Activated gamma-delta T cell treated with Interleukin-2 at 50 U/mL for 16 hours (primary cell): ENCODE measurements at places on chromosomes 3 and 15.

- DNase-seq = no peak
Measured at GRCh38 chr3:127682561-127682960, 9.8 kb downstream of the ABTB1 start.

DNA sequence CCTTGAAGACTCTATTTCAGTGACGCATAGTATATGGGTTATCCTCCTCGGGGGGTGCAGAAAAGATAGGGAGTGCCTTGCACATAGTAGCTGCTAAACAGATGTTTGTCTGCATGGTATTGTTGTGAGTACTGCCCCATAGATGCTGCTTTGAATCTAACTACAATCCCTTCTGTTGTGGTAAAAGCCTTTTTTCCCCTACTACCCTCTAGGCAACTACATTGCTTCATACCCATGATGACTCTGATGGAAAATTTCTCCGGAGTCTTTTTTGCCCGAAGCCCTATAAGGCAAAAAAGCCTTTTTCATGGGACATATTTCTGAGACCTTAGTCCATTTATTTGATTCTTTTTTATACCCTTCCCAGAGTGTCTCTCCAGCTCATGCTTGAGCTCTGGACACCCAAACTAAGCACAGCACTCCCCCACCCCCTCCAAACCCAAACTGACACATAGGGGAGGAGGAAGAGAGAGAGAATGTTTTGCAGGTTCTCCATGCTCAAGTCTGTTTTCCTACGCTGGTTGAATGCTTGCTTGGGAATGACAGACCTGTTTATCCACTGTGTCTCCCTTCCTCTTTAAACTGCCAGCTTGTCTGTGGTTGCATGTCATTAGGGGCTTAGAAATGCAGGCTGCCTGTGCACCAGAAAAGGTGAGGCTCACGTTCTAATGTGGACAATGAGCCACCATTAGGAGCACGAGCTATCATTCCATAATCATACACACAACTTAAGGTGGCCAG lies 52.9 kb downstream of the LRTM1 start:
- DNase-seq = no peak

GRCh38 chr15:93932164-93932776 lies 299.1 kb upstream of the MCTP2 start:
- no peak for DNase-seq

DNA sequence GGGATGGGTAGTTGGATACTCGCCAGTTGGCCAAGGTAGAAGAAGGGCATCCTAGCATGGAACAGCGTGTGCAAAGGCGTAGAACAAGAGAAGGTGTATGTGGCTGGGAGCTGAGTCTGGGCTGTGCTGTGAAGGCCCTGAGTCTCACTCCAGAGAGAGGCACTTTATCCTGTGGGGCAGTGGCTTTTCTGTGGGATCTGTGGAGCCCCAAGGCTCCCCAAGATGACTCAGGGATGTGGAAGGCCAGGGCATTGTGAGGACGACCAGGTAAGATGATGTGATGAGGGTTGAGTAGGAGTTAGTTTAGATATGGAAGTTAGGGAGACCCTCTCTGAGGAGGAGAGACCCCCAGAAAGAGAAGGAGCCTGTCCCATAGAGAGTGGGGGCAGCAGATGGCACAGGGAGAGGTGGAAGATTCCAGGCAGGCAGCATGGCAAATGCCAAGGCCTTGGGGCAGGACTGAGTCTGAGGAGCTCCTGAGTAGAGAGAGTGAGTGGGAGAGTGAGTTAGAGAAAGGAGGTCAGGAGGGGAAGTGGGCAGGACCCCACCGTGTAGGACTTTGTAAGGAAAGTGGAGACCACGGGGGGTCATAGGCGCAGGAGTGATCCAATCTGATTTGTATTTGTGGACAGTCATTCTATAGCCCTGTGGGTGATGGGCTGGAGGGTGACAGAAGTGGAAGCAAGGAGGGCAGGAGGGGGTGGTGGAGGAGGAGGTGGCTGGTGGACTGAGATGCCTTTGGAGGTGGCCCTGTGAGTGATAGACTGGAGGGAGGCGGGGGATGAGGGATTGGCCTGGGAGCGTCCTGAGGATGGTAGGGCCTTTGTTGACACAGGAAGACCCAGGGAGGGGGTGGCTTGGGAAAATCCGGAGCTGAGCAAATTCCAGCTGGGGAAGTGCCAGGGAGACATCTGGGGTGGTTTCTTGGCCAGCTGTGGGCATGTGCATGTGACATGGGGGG lies 50.3 kb downstream of the FBLN2 start:
- DNase-seq = no peak

DNA sequence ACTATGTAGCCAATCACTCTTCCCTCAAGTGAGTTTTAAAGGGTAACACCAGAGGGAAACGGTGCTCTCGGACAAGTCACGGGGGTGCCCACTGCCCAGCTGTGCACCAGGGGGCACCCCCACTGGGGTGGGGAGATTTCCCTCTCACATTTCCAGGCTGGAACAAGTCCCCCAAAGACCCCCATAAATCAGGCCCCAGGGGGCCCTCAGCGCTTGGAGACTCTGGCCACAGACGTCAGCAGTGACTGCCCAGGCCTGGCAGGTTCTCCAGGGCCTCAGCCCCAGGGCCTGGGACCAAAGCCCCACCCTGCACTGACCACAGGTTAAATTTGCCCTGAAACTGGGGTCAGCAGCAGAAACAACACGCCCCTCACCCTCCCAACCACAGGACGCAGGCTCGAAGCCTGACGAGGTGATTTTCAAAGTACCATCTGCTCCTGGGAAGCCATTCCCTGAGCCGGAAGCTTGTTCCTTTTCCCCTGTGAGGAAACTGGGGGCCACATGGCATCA lies 17.0 kb downstream of the XXYLT1 start:
- no peak for DNase-seq

- no peak for DNase-seq
Measured at GRCh38 chr3:15808679-15809310, 11.0 kb upstream of the ANKRD28 start.

DNA sequence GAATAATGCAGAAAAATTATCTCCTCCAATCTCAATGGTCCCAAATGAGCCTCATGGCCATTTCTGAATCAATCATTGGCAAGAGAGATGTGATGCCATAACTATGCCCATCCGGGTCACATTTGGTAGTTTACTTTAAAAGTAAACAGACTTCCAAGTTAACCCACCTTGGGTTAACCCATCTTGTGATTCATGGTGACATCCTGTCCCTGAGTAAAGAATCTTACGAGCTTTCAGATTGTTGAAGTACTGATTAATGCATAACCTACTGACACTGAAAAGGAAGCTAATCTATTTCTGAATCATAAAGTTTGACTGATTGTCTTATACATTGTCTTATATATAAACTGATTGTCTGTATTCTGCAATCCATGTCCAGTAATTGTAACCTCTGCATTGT lies 467.2 kb upstream of the AGTR1 start:
- DNase-seq = no peak

DNA sequence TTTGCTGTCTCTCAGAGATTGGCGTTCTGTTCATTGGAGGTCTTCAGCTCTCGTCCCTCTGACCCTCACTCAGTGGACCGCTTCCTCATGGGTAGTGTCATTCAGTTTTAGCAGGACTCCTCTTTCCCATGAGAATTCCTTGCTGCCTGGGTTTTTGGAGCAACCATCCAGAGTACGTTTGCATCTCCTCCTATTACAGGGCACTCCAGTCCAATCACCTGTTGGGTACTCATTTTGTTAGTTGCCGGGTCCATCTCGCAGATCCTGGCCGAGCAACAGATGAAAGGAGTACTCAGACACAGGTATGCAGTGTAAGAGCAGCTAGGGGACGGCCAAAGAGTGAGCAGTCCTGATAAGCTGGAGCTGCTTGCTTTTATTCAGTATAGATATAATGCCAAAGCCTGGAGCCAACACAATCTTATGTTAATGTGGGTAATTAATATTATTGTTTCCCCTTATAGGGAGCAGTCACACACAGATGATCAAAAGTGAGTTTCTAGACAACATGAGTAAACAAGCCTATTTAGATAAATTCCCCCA lies 49.6 kb downstream of the ISG20 start:
- no peak for DNase-seq

GRCh38 chr15:89828281-89829145 lies 13.9 kb upstream of the ANPEP start:
- no peak for DNase-seq

DNA sequence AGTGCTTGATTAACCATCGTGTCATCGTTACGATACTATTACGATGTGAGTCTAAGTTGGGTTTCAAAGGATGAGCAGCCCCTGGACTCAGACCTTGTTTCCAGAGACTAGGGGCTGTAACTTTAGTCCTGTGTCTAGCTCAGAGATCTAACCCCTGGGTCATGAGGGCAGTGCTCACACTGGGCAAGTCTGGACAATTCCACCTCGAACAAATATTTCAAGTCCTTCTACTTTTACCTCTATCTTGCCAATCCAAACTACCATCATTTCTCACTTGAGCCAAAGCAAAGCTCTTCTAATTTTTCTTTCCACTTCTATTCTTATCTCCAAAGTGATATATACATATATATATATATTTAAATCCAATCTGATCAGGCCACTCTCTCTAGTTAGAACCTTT lies 10.8 kb downstream of the ANAPC13 start:
- no peak for DNase-seq

DNA sequence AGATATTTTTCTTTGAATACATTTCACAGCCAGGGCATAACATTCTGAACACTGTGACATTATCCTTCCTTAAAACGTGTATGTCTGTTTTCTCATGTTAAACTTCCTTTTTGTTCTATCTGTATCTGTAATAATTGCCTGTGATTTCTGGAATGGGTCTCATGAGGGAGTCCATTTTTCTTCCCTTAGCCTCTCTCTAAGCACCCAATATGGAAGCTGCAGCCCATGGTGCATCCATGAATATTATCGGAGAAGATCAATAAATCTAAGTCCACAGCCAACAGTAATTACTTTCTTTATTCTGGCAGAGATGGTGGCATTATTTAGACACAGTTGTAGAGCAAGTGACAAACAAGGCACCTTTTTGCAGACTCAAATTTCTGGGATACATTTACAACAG lies 671.1 kb downstream of the TUSC7 start:
- DNase-seq = no peak

- peak; percentile 65 for DNase-seq
Measured at GRCh38 chr15:84734794-84735479, 13.5 kb upstream of the ZNF592 start.

- DNase-seq = no peak
Measured at GRCh38 chr3:25747033-25747432, 36.2 kb downstream of the NGLY1 start.

GRCh38 chr3:4416961-4417360 lies 50.1 kb downstream of the SUMF1 start:
- DNase-seq = no peak

GRCh38 chr3:12471241-12471640 lies 13.0 kb upstream of the TSEN2 start:
- DNase-seq = no peak

DNA sequence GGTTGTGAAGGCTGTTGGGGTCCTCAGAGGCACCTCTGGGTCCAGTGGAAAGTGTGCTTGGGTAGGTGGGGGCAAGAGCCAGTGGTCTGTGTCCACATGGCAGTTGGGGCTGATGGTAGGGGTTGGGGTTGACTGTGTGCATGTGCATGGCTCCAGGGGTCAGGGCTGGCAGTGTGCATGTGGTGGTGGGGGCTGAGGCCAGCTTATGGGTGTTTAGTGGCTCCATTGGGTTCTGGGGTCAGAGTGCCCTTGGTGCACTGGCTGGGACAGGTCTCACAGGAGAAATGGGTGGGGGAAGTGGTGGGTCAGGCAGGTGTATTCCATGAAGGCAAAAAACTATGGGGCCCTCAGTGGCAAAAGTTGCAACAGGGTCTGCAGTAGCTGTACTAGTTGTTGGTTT lies 97.9 kb downstream of the EDEM1 start:
- DNase-seq = no peak

- no peak for DNase-seq
Measured at GRCh38 chr3:47197287-47197686, 33.4 kb upstream of the SETD2 start.

DNA sequence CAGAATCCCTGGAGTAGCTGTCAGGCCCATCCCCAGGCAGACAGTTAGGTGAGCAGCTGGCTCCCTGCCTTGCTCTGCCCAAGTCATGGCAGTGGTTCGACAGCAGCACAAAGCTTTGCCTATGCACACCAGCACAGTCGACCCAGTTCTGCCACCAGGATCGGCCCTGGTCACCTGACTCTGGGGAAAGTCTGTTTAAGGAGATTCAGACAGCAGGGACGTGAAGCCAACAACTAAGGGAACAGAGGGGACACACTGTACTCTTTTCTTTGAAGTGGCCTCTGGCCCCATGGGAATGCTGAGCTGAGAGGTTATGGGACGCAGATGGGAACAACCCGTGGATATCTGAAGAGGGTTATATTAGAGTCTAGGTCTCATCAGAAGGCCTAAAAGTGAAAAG lies 134.8 kb downstream of the CHDH start:
- no peak for DNase-seq

GRCh38 chr3:4543110-4543509 lies 50.0 kb downstream of the ITPR1 start:
- no peak for DNase-seq

DNA sequence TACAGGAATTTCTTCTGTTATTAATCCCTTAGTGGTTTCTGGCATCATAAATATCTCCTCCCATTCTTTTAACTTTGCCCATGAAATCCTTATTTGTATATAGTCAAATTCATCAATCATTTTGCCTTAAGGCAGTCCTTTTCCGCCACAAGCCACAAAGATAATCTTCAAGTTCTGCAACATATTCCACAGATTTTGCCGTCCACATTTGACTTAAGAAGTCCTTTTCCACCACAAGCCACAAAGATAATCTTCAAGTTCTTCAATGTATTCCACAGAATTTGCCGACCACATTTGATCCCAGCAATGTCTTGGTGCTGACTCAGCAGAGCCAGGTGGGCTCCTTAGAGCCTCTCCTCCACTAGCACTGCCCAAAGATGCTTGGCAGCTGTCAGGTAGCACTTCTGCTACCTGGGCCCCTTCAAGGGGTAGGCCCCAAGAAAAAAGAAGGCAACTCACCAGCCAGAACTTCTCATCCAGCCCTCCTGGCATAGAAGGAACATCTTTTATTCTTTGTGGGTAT lies 35.0 kb downstream of the SEC22C start:
- DNase-seq = no peak

DNA sequence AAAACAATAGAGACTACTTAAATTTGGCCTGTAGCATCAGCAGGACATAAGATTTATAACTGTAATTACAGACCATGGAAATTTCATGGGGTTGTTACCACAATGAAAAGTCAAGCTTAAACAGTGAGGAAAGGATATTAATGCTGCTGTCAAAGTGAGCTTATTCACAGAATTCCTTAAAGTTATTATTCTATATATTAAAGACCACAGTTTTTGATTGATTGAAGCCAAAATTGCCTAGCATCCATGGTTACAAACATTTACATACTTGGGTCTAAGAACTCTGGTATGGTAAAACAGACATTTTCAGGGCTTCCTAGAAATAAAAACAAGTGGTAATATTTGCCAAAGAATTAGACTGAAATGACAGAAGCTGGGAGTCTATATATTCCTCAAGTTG lies 248.6 kb downstream of the ATP8B4 start:
- no peak for DNase-seq
